ENCODE measurements at places on chromosomes 11 and 22. TPM values are rescaled to one million over a fixed set of nuclear protein-coding genes. Genes with fewer than 3 reads are reported as not detected.

BAIAP2L2 gene
- 0.69 TPM for total RNA-seq

TPBGL gene
- not detected for total RNA-seq

EIF3F gene
- total RNA-seq: 187 TPM

MCAM gene
- total RNA-seq: 0.94 TPM

TOM1 gene
- 24.7 TPM for total RNA-seq

LAYN gene
- 48.4 TPM for total RNA-seq

TMPRSS5 gene
- total RNA-seq: 0.16 TPM

TRIM51 gene
- total RNA-seq: not detected

TUG1 gene
- total RNA-seq: 24.1 TPM

MUC15 gene
- total RNA-seq: not detected

TMA7B gene
- total RNA-seq: not detected

KCNE3 gene
- 3.8 TPM for total RNA-seq

Measured in bronchial smooth muscle cell (primary cell).